ENCODE measurements at places on chromosomes 6 and 20.

GRCh38 chr6:26514984-26515383, 14.9 kb downstream of the BTN1A1 start:
- no peak for DNase-seq

- no peak for DNase-seq
Observed at GRCh38 chr20:3545401-3545925, 74.6 kb downstream of the ATRN start.

GRCh38 chr6:161837854-161838253, 564.0 kb upstream of the AGPAT4 start:
- no peak for DNase-seq

- DNase-seq = no peak
Observed at GRCh38 chr20:45010399-45010828, 44.1 kb downstream of the STK4 start.

- no peak for DNase-seq
Observed at GRCh38 chr6:139151425-139152087, 16.7 kb downstream of the HECA start.

GRCh38 chr6:27883136-27883535, 29.1 kb downstream of the OR2B2 start:
- DNase-seq = no peak

Measured in NCI-H748 treated with DMSO at 0.1 percent for 48 hours (cell line).